ENCODE measurements at places on chromosomes 2 and 18.

DNA sequence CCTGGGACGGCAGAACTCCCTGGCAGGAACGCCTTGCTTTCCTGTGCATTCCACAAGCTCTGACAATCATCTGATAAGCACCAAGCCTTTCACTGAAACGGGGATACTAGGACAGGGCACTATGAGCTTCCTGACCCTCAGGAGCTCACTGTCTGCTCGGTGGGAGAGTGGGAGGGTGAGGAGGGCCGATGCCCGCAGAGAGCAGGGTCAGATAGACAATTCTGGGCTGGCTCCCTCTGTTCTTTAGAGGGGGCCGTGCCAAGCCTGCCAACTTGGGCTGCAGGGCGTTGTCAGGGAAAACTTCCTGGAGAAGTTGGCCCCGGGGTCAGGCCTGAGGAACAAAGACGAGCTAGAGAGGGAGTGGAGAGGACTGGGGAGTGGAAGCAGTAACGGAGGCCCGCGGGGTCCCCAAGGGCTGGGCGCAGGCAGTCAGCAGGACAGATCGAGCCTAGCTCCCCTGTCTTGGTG is 82.0 kb downstream of the CTAGE1 start:
- DNase-seq = no peak

GRCh38 chr2:180695586-180696401 is 284.6 kb upstream of the UBE2E3 start:
- no peak for DNase-seq

GRCh38 chr2:152420936-152421335 is 86.0 kb downstream of the FMNL2 start:
- no peak for DNase-seq

DNA sequence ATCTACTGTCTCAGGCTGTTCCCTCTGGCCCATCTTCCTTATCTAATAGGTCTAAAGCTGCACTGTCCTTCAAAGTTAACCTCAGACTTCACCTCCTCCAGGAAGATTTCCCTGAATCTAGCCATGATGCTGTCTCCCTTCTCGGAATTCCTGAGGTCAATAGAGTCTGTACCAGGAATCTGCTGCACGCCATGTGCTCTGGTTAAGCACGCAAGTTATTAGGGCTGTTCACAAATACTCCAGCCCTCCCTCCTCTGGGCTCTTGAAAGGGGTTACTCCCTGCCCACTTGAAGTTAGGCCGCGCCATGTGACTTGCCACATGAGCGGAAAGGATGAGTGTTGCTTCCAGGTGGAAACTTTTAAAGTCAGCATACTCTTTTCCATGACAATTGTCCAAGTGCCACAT is 43.6 kb downstream of the MCFD2 start:
- no peak for DNase-seq

DNA sequence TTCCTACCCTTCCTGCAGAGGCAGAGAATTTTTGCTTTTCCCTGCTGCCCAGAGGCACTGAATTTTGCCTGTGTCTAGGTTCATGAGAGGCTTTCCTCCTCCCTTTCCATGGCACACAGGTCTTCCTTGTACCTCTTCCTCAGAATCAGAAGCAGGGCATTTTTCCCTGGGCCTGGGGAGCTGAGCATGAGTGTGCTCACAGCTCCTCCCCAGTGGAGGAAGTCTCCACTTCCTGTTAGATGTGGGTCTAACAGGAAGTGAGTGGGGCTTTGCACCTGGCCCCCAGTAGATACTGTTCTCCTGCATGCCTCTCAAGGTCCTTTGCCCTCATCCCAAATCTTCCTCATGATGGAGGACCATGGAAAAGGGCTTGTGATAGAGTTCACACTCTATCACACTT is 297.2 kb upstream of the FIGN start:
- DNase-seq = no peak

GRCh38 chr2:240392084-240392947 is 43.1 kb upstream of the GPC1 start:
- DNase-seq = peak; percentile 70

DNA sequence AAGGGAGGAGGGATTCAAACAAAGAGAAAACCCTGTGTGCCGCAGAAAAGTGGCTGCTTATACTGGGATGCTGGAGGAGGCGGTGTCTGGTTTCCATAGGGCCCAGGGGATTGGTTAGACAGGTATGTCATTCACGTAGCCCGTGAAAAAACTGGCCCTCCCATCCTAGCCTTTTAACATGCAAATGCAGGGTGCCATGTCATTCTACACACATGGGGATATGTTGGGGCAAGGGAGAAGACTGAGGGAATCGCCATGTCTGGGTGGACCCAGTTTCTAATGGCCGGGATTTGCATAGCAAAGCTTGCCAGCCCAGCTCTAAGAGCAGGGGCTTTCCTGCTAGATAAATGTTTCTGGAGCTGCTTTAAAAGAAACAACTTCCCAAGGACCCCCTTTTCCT is 8.2 kb upstream of the RNU2-63P start:
- no peak for DNase-seq

- DNase-seq = no peak
Measured at GRCh38 chr2:149184991-149185390, 145.4 kb upstream of the LYPD6 start.

- peak; percentile 68 for DNase-seq
Measured at GRCh38 chr2:36361396-36361795, 5.8 kb downstream of the CRIM1 start.

DNA sequence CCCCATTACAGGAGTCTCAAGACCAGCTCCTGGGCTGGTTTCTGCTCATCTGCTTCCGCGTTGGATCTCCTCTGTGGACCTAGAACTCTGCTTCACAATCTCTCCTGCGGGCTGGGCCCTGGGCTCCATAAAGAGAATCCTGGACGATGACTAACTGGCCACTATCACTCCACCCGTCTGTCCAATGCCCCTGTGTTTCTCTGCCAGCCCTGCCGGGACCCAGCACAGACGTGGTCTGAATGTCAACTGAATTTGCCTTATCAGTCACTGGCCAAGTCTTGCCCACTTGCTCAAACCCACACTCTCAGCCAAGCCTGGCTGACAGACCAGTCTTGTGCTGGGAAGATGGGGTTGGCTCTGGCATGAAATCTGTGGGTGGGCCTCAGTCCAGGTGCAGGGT is 17.4 kb downstream of the KIF3C start:
- DNase-seq = peak; percentile 14

DNA sequence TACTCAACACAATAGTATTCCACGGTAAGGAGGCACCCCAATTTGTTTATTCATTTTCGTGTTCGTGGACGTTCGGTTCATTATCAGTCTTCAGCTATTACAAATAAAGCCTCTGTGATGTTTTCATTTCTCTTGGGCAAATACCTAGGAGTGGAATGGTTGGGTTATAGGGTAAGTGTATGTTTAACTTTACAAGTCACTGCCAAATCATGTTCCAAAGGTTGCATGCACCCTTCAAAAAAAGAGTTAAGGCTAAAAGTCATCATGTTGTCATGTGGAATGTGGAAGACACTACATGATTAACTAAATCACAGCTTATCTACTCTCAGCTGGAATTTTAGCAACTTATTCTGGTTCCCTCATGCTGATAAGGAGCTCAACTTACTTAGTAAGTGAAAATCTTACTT is 15.8 kb downstream of the INO80C start:
- DNase-seq = no peak

DNA sequence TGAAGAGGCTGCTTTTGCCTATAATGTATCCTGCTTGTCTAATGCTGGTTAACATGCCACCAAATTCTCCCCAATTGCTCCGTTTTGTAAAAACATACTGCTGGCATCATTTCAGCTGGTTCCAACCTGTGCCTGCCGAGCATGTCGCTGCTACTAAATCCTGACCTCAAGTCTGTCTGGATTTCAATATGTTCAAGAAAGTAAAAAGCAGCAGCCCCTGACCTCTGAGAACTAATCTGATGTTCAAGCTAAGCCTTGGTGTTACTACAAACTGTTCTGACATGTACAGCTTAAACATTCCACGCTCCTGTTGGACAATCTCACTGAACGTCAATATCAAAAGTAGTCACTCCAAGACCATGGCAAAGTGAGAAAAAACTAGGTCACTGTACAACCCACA is 46.3 kb downstream of the SFT2D3 start:
- DNase-seq = no peak

- DNase-seq = peak; percentile 21
Measured at GRCh38 chr18:45874491-45875184, 49.2 kb downstream of the SIGLEC15 start.

- peak; percentile 79 for DNase-seq
Measured at GRCh38 chr2:26769089-26769761, 5.1 kb downstream of the SLC35F6 start.

DNA sequence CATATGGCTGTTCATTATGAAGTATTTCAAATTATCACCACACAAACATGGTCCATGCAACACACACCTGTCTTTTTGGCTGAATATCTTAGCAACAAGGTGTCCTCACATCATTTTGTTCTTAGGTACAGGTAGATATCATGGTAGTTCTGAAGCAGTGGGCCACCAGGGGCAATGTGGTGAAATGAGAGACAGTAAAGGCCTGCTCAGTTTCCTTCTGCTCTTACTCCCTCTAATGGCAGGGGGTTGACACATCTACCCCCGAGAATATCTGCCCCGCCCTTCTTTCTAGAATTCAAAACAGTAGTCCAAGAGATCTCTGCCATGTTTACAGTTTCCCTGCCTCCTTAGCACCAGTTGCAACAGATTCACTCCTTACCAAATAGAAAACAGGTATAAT is 147.0 kb upstream of the KLHL14 start:
- no peak for DNase-seq

GRCh38 chr2:1309507-1309906 is 103.8 kb upstream of the TPO start:
- no peak for DNase-seq

GRCh38 chr2:42042631-42043355 is 5.0 kb upstream of the PKDCC start:
- DNase-seq = no peak

- no peak for DNase-seq
Measured at GRCh38 chr2:145690183-145690778, 1170.4 kb upstream of the ZEB2 start.

DNA sequence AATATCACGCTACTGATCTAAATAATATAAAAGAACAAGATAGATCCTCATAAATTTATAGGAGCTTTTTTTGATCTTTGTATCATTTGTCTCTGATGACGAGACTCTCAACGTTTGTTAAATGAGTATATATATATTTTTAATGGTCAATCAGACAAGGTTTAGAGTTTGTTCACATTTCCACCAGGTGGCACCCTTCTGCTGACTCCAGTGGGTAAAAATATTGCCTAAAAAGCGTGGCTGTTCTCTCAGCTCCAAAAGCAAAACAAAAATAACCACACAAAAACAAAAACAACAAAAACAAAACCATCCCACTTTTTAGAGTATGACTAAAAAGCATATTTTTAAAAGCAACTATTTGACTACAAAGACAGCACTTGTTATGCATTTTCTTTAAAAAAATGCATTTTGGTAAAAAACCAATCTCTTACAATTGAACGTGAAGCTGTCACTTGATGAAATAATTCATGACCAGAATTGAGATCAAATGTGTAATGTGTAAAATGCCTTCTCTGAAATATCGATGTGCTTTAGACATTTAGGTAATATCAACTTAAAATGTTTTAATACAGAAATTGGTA is 723.2 kb downstream of the DPP10 start:
- DNase-seq = no peak

- DNase-seq = no peak
Measured at GRCh38 chr2:152428800-152429582, 94.0 kb downstream of the FMNL2 start.

GRCh38 chr2:200863782-200864175 is 679 bp downstream of the CLK1 start:
- DNase-seq = peak; percentile 20

GRCh38 chr18:52682260-52682659 is 342.3 kb downstream of the DCC start:
- no peak for DNase-seq

GRCh38 chr2:120332384-120332783 is 13.6 kb upstream of the INHBB start:
- no peak for DNase-seq

DNA sequence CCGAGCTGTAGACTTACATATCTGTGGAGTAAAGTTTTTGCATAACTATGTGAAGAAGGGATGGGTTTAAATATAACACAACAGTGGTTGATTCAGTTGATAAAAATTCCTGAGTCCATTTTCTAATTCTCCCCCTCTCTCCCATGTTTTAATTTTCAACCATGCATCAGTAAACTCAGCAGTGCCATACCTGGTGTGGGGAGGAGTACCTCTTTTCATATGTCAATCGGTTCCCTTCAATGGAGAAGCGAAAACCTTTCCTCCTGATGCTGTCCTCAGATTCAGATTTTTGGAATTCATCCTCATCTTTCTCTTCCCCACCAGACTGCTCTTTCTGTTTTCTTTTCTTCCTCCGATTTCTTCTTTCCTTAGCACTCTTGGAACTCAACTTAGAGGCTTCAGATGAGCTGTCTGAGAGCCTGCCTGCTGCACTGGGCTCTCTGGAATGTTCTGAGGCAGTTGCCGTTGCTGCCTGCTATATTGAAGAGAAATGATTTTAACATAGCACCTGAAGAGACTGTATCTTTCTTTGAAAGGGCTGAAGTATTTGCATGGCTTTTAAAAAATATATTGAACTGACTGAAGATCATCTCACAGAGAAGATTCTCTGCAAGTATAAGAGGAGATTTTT is 82.9 kb downstream of the SCN1A start:
- DNase-seq = no peak

DNA sequence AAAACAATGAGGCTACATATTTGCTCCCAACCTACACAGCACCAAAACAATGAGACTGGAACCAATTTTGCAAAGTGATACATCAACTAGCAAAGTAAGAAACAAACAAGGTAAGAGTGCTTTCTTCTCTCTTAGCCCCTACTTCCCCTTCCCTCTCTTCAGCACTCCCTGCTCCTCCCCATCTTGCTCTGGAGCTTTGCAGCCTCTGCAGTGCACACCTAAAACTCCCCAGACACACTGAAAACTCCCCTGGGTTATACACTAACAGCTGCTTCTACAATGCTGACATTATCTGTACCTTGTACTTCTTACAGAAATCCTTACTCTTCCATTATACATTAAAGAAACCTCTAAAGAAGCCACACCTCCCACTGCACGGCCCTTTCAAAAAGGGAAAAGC is 93.7 kb downstream of the RBMS1 start:
- no peak for DNase-seq

DNA sequence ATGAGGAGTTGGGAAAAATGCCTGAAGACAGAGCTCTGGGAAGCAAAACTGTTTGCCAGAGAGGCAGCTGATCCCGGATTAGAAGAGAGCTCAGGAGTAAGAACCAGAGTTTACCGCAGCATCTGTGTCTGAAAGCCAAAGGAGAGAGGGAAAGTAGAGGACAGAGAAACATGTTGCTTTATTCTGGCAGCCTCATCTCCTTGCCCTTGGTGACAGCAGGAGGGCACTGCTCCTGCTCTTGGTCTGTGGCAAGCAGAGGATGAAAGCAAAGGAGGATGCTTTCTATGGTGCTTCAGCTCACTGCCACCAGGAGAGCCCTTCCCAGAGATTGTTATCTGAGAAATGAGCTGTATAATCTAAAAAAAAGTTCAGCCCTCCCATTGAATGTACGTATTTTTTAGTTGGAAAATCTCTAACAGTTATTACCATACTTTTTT is 7.7 kb downstream of the SLC1A4 start:
- DNase-seq = no peak

- no peak for DNase-seq
Measured at GRCh38 chr18:62071071-62071470, 115.8 kb downstream of the PIGN start.

Data from EL (cell line).